ENCODE measurements at places on chromosomes 16 and 17.

- no peak for DNase-seq
Measured at GRCh38 chr17:57675427-57676387, 69.4 kb downstream of the CCDC182 start.

DNA sequence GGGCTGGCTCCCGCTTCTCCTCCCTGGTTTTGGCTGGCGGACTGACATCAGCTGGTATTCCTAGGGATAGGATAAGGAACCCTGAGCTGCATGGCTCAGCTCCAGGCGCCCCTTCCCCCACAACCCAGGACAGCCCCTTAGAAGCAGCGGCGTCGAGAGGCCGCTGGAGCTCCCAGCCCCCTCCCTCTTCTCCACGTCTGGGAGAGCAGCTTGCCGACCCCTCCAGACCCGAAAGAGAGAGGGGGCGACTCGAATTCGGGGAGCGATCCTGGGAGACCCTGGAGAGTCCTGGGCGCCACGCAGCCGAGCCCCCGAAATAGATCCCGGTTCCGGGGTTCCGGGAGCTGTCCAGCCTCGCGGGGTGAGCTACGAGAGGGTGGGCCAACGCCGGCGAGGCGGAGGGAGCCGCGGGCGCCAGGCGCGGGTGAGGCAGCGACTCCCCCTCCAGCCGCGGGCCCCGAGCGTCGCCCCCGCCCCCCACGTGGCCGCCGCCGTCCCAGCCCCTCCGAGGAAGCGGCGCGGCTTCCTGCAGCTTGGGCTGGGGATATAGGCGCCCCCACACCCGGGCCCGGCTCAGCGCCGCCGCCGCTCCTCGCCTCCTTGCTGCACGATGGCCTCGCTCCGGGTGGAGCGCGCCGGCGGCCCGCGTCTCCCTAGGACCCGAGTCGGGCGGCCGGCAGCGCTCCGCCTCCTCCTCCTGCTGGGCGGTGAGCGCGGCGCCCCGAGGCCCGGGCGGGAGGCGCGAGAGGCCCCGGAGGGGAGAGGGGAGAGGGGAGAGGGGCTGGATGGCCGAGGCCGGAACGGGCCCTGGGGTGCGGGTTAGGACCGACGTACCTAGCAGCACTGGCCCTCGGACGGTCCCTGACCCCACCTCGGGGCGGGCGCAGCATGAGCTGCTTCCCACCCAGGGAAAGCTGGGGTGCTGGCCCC is at the start of gene RAMP2:
RAMP2 (plus strand) TSS at position 576 of the 930 bp plus-strand sequence; CDS start at position 611, 35 bp downstream.
- DNase-seq, result peak; percentile 56

- DNase-seq, result no peak
Measured at GRCh38 chr17:39652587-39653315, 12.4 kb upstream of the TCAP start.

GRCh38 chr17:9273428-9274391 is 252.4 kb downstream of the NTN1 start:
- DNase-seq, result no peak

GRCh38 chr16:82187829-82188228 is 17.8 kb upstream of the MPHOSPH6 start:
- DNase-seq, result no peak

- peak; percentile 70 for DNase-seq
Measured at GRCh38 chr17:43701318-43701743, 39.6 kb upstream of the MEOX1 start.

DNA sequence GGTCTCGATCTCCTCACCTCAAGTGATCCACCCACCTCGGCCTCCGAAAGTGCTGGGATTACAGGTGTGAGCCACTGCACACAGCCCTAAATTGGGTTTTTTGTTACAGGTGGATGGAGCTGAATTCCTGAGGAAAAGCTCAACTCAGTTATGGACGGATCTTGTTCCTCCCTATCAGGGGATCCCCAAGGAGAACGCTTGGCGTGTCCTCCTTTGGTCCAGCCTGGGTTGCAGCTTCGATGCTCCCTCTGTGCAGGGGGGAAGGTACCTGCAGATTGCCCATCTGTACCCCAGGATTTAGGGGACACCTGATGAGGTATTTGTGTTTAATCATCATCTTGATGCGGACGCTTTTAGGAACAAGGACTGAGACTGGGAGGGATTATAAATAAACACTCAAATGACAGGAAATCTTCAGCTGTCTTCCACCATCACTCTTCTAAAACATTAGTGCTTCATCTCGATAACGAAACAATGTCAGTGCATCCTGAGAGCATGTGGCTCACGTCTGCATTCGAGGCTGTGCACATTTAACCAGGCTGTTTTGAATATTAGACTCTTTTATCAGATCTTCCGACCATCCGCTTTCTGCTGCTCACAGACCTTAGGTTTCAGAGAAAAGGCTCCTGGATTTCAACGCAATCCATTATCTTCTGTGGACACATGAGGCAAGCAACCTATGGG is 18.2 kb upstream of the MEIOB start:
- no peak for DNase-seq

- DNase-seq, result no peak
Measured at GRCh38 chr16:86566601-86566965, at the start of gene FOXC2. Gene FOXC2, plus strand, starts transcription at chr16:86566829. Its CDS starts 507 bp downstream, at chr16:86567336.

GRCh38 chr17:43879723-43880419 is 27.5 kb downstream of the MPP2 start:
- no peak for DNase-seq

DNA sequence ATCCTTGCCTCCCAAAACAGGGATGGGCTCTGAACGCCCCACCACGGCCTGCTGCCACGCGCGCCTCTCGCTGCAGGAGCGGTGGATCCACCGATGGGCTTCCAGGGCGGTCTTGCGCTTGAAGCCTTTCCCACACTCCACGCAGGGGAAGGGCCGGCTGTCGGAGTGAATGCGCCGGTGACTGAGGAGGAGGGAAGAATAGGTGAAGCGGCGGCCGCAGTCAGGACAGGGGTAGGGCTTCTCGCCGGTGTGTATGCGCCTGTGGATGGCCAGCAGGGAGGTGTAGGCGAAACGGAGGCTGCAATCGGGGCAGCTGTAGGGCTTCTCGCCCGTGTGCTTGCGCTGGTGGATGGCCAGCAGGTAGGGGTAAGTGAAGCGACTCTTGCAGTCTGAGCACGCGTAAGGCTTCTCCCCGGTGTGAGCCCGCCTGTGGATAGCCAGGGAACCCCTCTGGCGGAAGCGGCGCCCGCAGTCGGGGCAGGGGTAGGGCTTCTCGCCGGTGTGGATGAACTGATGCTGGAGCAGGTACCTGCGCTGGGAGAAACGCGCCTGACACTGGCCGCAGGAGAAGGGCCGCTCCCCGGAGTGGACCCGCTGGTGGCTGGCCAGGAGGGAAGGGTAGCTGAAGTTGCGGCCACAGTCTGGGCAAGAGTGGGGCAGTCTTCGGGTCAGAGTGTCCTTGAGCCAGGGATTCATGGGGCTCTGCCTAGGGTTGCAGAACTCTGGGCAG is 2.7 kb downstream of the ZNF785 start:
- DNase-seq, result no peak

GRCh38 chr16:68179196-68179795 is 56.6 kb downstream of the ESRP2 start:
- no peak for DNase-seq

DNA sequence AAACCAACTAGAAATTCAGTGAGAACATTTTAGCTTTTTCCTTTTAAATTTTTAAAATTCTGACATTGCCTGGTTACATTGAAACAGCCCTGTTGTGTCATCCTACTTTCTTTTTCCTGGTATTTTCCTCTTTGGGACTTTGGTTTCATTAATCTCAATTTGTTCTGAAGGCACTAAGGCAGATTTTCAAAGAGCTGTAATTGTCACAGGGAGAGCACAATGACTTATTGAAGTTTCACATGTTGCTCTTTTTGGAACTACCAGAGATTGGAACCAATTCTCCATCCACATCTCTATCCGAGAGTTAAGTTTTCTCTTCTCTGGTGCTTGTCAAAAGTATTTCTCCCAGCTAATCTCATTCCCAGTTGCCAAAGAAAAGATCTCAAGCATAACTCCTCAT is 144.7 kb upstream of the TBX2 start:
- DNase-seq, result no peak

GRCh38 chr16:3756113-3756512 is 38.8 kb upstream of the TRAP1 start:
- no peak for DNase-seq

DNA sequence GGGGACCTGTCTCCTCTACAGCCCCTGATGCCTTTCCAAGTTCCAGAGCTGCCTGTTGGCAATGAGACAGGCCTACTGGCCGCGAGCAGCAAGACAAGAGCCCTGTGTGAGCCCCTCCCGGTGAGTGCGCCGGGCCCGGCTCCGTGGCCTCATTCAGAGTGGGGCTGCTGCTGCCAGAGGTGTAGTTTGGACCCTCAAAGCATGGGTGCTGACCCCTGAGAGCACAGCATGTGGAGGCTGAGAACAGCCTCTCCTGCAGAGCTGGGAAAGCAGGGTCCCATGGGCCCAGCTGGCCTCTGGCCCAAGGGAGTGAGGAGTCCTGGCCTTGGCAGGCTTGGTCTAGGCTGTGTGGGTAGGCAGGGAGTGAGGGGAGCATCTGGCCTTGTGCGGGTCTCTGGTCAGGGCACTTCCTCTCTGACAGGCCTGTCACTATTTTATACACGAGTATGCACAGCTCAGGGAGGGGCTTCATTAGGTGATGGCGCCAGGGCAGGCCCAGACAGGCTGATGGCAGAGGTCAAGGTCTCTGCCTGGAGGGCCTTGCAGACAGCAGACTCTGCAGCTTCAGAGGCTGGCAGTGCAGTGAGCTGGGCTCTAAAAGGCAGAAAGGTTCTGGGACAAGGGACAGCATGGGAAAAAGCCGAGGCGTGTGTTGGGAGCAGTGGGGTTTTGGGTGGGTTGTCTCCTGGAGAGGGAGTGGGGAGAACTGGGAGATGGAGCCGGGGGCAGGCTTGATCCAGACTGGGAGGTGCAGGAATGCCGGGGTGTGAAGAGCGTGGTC is 43.4 kb downstream of the ADCY7 start:
- DNase-seq, result no peak

DNA sequence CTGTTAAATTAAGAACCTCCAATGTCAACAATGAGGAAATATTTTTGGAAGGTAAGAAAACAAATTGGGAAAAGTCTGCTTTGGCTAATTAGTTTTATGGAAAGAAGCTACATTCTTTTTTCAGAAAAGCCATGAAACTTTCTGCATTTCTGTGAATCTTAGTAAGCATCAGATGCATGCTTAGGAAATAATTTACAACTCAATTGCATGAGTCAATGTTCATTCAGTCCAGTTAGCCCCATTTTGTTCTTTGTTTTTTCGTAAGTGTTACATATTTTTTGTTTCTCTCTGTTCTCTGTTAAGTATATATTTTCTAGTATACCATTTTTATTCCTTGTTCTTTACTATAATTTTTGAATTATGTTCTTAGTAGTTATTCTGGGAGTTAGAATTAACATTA is 195.2 kb upstream of the KIF2B start:
- no peak for DNase-seq

DNA sequence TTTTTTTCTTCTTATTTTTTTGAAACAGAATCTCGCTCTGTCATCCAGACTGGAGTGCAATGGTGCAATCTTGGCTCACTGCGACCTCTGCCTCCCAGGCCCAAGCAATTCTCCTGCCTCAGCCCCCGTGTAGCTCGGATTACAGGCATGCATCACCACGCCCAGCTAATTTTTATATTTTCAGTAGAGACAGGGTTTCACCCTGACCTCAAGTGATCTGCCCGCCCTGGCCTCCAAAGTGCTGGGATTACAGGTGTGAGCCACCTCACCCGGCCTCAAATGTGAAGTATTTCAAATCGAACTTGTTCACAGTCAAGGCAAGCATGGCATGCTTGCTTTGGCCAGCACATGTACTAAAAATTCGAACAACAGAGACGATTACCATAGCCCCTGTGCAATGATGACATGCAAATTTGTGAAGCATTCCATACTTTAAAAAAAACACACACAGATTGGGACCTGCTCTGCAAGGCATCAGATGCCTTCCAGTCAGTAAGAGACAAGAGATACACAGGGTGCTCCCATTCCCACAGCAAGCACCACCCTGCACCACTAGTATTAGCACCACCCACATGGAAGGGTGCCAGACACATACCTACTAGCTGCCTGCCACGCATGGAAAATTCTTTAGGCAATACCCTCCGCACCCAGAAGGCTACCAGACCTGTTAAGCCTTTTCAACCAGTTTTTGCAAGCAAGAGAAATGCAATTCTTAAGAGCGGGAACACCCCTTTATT is 47.2 kb downstream of the ANKRD11 start:
- no peak for DNase-seq

GRCh38 chr17:28904800-28905199 is 1.9 kb upstream of the DHRS13 start:
- no peak for DNase-seq

DNA sequence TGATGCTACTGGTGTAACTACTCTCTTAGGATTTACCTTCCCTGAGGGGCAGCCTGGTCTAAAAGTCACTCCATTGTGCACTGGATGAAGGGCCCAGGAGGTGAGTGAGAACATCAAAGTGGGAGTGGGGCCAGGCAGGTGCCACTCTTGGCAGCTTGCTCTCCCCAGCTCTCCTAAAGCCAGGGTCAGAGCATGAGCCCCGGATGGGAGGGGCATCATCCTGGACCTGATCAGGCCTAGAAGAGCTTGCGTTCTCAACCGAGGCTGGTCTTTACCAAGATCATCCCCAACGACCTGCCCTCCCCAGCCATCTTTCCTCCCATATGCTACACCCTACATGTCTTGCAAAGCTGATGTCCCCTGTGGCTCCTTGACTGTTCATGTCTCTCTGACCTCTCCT is 87.1 kb downstream of the AIPL1 start:
- DNase-seq, result no peak

DNA sequence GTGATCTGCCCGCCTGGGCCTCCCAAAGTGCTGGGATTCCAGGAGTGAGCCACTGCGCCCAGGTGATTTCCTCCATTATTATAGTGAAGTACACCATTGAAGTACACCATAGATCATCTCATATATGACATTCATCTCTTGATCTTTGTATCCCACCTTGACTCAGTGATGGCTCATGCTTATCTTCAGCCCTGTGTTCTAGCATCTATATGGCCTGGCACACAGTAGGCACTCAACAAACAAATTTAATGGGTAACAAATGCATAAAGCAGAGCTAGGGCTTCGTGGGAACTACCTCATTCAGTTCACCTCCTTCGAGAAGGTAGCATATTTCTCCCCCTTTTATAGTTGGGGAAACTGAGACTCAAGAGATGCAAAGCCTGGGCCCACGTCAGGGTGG is 952 bp downstream of the ENKD1 start:
- no peak for DNase-seq
